ENCODE measurements at places on chromosomes 11 and 22. TPM values are rescaled to one million over a fixed set of nuclear protein-coding genes. Genes with fewer than 3 reads are reported as not detected.
A peak's percentile ranks its signal among the peaks of the same experiment; 100 is the strongest.

CRYBB1 gene
- 7.3 TPM for total RNA-seq

SCGB1D2 gene
- not detected for total RNA-seq

OR5I1 gene
- total RNA-seq = not detected

SYT7 gene
- total RNA-seq = 1.8 TPM

PNPLA3 gene
- not detected for total RNA-seq

OR51B4 gene
- not detected for total RNA-seq

TLCD5 gene
- total RNA-seq = 8.4 TPM

GRCh38 chr22:36156515-36157419 lies 3.8 kb downstream of the APOL3 start:
- peak; percentile 96 for DNase-seq

- no peak for DNase-seq
Observed at GRCh38 chr11:119370486-119371046, 10.9 kb downstream of the USP2 start.

- no peak for DNase-seq
Observed at GRCh38 chr11:1373536-1374214, 16.1 kb upstream of the BRSK2 start.

DNA sequence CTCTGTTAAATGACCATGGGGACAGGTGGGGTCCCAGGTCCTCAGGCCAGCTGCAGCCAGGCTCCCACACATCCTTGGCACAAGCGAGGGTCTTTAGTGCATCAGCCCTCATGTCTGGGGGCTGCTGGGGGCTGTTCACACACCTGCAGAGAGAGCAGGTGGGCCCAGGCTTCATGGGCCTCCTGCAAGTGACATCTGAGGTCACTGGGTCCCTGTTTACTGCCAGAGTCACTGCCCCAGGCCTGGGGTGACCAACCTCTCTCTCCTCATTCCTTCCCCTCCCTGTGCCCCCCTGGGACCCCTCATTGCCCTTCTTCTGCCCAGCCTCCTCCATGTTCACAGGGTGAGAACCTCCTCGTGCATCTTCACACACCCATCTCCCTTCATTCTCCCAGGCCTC lies 92.4 kb downstream of the RTL6 start:
- no peak for DNase-seq

GRCh38 chr11:62512961-62513360 lies 33.6 kb downstream of the AHNAK start:
- no peak for DNase-seq

- DNase-seq = no peak
Observed at GRCh38 chr22:23246982-23247766, 66.9 kb downstream of the BCR start.

- no peak for DNase-seq
Observed at GRCh38 chr11:19868281-19868821, 155.7 kb downstream of the NAV2 start.

DNA sequence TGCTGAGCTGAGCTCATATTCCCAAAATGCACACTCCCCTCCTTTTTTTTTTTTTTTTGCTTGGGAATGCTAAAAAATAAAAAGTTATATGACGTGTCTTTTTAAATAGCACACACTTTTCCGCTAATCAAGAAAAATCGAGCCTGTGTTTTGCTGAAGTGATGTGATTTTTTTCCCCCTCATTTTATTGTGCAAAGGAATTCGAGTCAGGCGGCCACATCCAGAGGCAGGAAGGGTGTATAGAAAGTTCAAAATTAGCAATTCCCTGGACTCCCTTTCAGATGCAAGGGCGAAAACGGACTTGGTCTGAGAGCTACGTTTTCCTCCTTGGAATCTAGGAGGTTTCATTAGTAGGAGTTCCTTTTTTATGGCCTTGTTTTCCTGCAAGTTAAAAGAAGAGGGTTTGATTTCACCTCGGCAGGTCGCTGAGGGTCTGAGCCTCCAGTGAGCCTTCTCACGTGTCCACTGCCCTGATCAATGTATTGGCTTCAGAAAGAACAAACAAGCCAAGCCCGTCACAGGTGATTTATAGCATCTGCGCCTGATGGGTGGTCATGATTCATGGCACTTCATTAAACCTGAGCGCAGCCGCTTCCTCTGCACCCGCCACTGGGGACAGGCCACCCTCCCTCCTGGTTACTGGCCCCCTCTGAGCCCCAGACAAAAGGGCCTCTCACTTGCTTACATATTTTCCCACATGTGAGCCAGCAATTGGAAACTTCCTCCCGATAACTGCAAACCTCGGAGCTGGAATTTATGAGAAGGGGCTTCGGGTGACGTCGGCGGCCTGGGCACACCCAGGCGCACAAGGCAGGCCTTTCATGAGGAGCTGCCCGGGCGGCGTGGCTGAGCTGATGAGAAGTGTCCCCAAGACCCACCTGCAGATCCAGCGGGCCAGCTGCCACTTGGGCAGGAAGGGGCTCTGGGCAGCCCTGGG lies 64.4 kb upstream of the LINC01488 start:
- DNase-seq = no peak

DNA sequence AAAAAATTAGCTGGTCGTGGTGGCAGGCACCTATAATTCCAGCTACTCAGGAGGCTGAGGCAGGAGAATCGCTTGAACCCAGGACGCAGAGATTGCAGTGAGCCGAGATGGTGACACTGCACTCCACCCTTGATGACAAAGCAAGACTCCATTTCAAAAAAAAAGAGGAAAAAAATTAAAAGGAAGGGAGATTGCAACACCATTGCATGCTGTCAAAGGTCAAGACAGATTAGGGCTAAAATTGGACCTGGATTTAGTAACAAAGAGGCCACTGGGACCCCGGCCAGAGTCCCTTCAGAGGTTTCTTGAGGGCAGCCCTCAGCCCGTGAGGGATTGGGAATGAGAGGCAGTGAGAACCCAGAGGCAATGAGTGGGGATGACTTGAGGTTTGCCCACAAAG lies 8.2 kb upstream of the MAFF start:
- DNase-seq = no peak

GRCh38 chr22:46542011-46542985 lies 4.9 kb upstream of the CELSR1 start:
- peak; percentile 78 for DNase-seq

DNA sequence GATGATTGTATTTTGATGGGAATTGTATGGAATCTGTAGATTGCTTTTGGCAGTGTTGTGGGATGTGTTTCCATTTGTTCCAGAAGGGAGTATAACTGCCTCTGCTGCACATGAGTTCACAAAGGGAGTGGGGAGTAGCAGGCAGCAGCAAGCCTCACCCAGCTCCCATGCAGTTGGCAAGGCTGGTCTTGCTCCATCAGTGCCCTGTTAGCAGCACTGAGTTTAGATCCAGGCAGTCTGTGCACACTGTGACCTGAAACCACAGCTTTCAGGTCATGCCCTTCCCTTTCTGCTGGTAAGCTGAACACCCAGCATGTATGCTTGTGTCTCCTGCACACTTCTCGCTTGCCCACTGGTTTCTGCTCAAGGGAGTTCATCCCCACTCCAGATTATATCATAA lies 3.7 kb upstream of the NUCB2 start:
- no peak for DNase-seq

DNA sequence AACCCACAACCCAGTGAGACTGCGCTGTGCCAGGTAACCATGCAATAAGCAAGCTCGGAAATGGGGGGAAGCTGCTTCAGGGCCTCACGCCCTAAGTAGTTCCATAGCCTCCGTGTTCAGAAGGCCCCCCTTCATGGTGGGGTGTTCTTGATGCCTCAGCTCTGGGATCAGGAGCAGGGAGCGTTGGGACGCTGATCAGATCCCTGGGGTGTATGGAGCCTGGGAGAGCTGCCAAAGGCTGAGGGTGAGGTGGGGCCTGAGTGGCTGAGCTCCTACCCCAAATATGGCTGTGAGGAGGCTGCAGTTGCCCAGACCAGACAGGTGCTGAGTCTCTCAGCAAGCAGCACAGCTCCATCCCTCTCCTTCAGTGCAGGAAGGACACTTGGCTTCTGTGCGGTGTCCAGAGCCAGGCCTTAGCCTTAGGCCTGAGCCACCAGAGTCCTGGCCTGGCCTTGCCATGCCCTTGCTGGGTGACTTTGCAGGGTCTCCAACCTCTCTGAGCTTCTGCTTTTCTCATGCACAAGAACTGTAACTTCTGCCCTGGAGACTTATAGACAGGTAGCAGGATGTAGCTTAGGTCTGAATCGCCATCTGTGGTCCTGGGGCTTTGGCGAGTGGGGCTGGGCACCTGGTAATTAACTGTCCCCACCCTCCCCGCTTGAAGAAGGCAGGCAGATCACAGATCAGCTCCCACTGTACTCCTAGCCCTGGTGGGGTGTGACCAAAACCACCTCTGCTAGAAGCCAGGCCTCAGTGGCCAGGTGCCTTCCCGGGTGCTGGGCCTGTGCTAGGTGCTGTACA lies 5.3 kb downstream of the MMP11 start:
- no peak for DNase-seq

DNA sequence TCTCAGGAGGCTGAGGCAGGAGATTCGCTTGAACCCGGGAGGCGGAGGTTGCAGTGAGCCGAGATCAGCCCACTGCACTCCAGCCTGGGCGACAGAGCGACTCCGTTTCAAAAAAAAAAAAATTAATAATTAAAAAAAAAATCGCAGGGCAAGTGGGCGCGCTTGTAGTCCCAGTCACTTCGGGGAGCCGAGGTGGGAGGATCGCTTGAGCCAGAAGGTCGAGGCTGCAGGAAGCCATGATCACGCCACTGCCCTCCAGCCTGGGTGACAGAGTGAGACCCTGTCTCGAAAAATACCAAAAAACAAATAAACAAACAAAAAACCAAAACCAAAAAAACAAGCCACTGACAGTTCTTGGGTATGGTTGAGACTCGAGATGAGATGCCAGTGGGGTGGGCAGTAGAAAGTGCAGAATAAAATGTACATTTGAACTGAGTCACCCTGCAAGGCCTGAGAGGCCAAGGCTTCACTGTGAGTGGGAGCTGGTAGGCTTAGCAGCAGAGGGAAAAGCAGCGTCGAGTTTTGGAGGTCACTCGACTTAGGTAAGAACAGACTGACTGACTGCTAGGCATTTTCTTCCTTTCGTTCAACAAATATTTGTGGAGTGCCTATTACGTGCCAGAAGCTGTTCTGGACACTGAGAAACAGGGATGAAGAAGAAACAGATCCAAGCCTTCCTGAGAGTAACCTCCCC lies 635 bp upstream of the LDHA start:
- DNase-seq = no peak

GRCh38 chr11:108733479-108734116 lies 68.7 kb downstream of the DDX10 start:
- DNase-seq = no peak

DNA sequence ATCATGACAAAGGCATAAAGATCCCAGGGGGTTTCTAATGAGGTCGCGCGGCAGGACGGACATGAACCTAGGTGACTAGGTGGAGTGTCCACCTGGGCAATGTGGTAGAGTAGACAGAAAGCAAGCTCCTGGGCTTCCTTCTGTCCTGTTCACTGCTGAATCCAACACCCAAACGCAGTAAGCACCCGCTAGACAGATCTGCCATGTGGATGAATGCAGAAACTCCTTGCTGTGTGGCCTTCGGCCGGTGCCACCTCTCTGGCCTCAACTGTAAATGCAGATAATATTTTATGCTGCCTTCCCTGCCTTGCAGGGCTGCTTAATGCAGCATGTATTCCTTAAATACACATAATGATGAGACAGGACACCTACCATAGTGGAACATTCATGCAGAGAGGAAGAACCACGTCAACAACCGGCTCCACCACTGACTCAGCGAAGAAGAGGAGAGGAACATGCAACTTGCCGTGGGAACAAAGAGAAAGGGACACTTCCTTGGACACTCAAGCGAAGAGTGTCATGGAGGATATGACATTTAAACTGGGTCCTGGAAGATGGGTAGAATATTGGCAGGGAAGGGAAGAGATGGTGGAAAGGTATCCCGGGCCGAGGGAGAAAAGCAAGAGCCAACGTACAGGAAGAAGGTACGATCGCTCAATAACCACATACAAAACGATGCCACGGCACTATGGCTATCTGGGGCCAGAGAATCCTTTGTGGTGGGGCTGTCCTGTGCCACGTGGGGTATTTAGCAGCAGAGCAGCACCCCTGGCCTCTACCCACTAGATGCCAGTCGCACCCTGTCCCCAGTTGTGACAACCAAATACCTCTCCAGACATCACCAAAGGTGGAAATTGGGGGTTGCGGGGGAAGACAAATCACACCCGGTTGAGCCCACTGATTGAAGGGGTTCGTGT lies 30.8 kb downstream of the MYH9 start:
- no peak for DNase-seq

DNA sequence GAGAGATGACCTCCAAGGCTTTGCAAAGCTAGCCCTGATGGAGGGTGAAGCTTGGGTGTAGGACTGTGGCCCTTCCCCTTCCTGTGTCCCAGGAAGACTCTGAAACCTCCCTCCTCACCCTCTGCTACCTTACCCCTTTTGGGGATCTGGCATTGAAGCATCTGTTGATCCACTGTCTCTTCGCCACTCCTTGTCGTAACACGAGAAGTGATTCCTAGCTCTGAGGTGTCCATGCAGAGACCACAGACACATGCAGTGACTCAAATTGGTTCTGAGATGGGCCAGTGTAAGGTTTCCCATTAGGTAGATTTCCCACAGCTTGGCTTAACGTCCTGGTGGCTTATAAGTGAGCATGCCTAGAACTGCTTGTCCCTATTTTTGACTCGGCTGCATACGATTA lies 101.4 kb downstream of the ZBTB16 start:
- no peak for DNase-seq

GRCh38 chr11:86695373-86695772 lies 23.0 kb upstream of the ME3 start:
- DNase-seq = no peak

DNA sequence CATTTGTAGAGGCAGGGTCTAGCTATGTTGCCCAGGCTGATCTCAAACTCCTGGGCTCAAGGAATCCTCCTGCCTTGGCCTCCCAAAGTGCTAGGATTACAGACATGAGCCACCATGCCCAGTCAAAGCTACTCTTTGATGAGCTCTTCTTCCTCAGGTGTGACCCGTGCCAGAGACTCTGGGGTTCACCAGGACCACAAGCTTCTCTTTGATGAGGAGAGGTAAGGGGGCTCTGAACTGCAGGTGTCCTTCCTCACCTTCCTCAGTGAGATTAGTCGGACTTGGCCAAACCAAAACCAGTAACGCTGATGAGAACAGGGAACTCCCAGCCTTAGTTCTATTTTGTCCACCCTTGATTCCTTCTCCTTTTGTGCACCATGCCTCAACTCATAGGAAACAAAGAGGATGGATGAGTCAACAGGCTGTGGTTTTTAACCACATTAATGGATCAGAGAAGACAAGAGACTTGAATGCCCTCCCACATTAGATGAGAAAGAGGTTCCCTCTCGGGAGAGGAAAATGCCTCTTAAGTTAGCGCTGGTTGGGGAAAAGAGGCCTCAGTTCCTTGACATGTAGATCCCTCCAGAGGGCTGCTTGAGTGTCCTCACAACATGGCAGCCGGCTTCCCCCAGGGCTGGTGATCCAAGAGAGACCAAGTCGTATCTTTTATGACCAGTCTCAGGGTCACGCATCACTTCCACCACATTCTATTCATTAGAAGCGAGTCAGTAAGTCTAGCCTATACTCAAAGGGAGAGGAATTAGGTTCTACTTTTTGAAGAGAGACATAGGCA lies 25.7 kb upstream of the CTR9 start:
- no peak for DNase-seq

- no peak for DNase-seq
Observed at GRCh38 chr11:126154691-126155090, 56.8 kb downstream of the RPUSD4 start.

DNA sequence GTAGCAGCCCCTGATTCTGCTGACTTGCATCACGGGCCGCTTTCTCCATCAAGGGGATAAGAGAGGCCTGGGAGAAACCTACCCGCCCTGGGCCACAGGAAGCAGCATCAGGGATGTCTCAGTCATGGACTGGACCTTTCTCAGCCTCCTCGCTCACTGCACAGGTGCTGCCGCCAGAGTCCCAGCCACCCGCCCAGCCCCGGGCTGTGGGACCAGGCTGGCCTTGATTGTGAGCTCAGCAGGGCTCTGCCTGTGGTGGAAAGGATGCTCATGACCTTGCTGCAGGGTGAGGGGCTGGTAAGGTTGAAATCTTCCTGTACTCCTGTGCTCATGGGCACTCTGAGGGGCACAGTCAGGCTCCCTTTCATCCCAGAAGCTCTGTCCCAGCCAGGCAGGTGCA lies 26.0 kb upstream of the GGTLC2 start:
- DNase-seq = no peak

Data from ascending aorta (tissue), 2 donors.